ENCODE measurements at places on chromosomes 4 and X.
A peak's percentile ranks its signal among the peaks of the same experiment; 100 is the strongest.

GRCh38 chr4:8387615-8388527 lies 52.7 kb downstream of the ACOX3 start:
- DNase-seq: no peak

GRCh38 chrX:37875675-37876074 lies 28.3 kb upstream of the DYNLT3 start:
- no peak for DNase-seq

DNA sequence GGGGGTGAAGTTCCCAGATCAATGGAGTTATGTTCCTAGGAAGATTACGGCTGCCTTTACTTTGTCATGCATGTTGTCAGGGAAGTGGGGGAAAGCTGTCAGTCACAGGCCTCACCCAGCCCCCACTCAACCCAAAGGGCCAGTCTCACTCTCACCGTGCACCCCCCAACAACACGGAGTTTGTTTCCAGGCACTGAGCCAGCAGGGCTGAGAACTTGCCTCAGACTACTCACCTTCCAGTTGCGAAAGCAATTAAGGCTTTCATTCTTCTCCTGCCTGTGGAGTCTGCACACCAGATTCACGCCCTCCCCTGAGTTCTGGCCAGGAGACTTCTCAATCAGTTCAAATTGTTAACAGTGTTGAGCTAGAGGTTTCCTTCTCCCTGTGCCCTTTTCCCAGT lies 114.3 kb downstream of the SH3BGRL start:
- DNase-seq: peak; percentile 43

- no peak for DNase-seq
Observed at GRCh38 chr4:125097729-125098128, 217.0 kb upstream of the FAT4 start.

GRCh38 chr4:98864560-98864959 lies 64.4 kb downstream of the EIF4E start:
- DNase-seq: no peak

- peak; percentile 27 for DNase-seq
Observed at GRCh38 chr4:11480683-11481082, 52.0 kb upstream of the HS3ST1 start.

- DNase-seq: no peak
Observed at GRCh38 chrX:74980802-74981201, 55.5 kb upstream of the NEXMIF start.

DNA sequence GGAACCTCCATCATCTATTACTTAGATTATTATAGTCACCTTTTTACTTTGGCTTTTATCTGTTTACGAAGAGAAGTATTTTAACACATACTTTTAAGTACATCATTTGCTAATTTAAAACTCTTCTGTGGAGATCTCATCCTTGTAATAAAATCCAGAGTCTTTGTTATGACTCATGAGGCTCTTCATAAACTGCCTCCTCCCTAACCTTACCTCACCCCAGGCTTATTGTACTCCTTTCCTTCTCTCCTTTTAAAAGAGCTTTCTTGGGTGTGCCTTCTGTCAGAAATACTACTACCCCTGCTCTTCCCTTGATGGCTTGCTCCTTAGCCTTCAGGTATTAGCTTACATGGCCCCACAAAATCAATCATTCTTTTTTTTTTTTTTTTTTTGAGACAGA lies 6.6 kb downstream of the ARL9 start:
- DNase-seq: peak; percentile 37

DNA sequence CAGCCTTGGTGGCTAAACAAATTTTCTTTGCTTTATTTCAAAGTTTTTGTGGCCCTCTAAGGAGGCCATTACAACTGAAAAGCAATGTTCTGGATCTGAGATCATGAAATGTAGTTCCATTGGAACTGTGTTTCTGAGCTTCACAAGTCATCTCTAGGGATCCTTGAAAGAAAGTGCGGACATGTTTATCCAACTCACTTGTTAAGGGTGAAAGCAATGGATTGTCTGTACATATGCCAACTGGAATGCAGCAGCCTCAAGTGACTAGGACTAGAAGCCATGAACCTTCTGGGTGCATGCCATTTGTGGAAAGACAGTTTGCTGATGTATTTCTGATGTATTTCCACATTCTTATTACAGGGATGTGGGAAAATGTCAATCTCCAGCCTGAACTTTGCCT lies 36.7 kb upstream of the KLHL13 start:
- no peak for DNase-seq

GRCh38 chr4:72352711-72353110 lies 216.3 kb downstream of the ADAMTS3 start:
- peak; percentile 23 for DNase-seq

DNA sequence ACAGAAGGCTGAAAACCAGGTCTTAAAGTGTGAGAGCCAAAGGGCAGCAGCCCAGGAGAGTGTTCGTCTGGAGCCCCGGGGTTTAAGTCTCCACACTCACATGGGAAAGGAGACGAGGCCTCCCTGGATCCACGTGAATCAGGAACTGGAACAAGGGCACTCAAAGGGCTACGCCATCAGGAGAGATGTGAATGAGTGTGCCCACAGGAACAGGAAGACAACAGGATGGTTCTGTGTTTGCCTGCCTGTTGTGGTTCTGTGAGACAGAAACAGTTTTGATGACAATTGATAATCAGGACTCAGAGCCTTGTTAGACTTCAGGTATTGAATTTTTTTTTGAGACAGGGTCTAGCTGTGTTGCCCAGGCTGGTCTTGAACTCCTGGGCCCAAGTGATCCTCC lies 4.9 kb upstream of the CTBP1 start:
- no peak for DNase-seq

GRCh38 chrX:5265324-5265850 lies 963.3 kb downstream of the NLGN4X start:
- no peak for DNase-seq

GRCh38 chr4:141570290-141570689 lies 66.1 kb upstream of the IL15 start:
- no peak for DNase-seq

DNA sequence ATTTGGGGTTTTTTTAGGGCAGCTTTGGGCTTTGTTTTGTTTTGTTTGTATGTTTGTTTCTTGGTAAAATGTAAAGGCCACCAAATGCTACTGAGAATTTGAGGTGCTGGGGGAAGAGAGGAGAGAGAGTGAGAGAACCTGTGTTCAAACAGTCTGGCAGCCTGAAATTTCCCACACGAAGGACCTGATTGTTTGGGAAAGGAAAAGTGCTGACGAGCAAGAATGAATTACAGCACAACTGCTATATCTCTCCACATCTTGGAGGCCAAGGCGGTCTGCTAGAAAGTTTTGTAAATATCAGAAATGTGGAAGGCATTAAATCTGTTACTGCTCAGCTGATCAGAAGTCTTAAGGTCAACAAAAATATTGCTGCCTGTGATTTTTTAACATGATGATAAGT lies 170.5 kb downstream of the PALLD start:
- DNase-seq: no peak

DNA sequence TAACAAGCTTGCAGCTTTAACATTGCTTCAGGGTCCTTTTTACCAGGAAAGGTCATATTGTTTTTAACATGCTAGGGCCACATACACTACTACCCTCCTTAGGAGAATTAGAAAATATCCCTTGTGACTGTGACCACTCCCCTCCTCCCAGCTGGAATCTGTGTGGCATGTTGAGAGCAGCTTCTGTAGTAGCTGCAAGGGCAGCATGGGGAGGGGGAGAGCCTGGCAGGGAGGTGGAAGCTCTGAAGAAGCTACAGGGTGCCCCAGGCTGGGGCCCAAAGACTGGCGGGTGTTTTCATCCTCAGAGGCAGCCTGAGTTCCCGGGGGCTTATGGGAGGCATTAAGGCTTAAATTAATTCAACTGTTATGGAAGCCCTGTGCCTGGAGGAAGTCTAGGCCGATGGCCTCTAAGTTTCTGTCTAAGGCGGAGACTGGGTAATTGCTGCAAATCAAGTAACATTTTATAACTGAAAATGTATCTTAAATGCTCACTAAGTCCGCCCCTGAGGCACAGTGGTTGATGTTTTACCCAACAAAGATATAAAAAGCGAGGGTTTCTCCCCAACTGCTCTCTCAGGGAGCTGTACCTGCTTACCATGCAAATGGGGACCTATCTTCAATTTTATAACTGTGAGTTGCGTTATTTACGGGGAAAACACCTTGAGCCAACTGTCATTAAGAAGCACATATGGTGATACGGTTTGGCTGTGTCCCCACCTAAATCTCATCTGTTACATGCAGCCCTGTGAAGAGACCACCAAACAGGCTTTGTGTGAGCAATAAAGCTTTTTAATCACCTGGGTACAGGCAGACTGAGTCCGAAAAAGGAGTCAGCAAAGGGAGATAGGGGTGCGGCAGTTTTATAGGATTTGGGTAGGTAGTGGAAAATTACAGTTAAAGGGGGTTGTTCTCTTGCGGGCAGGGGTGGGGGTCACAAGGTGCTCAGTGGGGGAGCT lies 37.4 kb upstream of the STS start:
- DNase-seq: no peak

- DNase-seq: no peak
Observed at GRCh38 chrX:69016293-69016941, 148.8 kb downstream of the PJA1 start.

GRCh38 chr4:184350213-184350817 lies 124.0 kb downstream of the IRF2 start:
- DNase-seq: no peak

GRCh38 chr4:173405840-173406606 lies 7.1 kb upstream of the SCRG1 start:
- no peak for DNase-seq

GRCh38 chrX:136708348-136708747 lies 60.4 kb downstream of the CD40LG start:
- DNase-seq: peak; percentile 16

DNA sequence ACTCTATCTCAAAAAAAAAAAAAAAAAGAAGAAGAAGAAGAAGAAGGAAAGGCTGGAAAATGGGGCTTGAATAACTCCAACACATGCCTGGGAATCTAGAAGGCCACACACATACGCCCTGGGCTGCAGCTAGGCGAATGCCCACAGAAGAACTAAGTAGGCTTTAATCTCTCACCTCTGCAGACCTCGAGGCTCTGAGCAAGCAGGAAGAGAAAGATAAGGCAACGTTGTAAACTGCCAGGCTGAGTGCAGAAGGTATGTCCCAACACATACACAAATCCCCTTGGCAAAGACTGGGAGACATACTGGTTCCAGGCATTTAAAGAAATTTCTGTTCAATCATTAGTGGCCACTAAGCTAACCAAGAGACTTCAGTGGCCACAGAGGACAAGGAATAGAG lies 18.4 kb downstream of the SLC38A5 start:
- no peak for DNase-seq

GRCh38 chrX:12263211-12263610 lies 124.9 kb downstream of the FRMPD4 start:
- DNase-seq: peak; percentile 28

- DNase-seq: peak; percentile 25
Observed at GRCh38 chr4:140252141-140252741, 98.3 kb upstream of the MAML3 start.

DNA sequence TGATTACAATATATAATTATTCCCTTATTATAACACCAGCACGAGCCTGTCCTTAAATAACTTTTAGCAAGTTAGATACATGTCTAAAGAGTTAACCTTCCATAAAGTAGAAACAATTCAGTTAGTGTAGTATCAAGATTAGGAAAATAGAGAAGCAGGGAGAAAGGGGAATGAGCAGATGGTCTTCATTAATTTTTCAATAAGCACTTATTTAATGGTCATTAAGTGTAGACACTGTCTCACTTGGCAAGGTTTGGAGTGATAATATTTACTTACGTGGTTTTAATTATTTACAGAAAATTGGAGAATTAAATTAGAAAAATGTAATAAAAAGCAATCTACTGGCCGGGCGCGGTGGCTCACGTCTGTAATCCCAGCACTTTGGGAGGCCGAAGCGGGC lies 99.7 kb downstream of the PDS5A start:
- no peak for DNase-seq

DNA sequence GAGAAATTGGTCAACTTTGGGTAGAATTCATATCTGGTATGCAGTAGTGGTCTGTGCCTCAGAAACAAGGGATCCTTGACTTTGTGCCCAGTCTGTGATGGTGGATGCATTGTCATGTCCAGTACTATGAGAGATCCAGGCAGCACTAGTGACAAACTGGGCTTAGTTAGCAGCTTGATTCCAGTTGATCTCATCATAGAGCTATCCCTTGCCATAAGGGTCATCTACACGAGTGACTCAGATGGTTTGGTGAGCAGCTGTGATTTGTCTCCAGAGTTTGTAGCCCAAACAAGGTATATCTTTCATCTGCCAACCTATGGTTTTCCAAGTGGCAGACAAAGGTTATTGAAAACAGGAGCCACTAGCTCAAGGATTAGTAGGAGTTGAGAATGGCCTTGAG lies 298.8 kb downstream of the GBA3 start:
- DNase-seq: no peak

- no peak for DNase-seq
Observed at GRCh38 chr4:168601899-168602298, 105.0 kb downstream of the PALLD start.

- DNase-seq: no peak
Observed at GRCh38 chr4:11337287-11337686, 91.4 kb downstream of the HS3ST1 start.

Measured in cardiac fibroblast (primary cell).